ENCODE measurements at places on chromosomes 7 and 10.
A peak's percentile ranks its signal among the peaks of the same experiment; 100 is the strongest.

DNA sequence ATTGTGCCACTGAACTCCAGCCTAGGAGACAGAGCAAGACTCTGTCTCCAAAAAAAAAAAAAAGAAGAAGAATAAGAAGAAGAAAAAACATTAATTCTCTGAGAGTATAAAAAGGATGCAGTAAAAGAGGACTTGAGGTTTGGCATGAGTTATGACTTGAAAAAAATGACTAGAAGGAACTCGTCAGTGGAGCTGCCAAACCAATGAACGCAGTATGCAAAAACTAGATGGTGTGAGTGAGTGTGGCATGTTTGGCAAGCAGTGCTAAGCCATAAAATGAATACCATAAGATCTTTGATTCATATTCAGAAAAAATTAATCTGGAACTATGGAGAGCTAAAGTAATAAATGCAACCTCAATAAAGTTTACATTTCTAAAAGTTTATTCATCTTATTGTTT, 68.6 kb upstream of the MEOX2 start:
- DNase-seq: no peak

GRCh38 chr7:124843336-124843735, 77.7 kb upstream of the GPR37 start:
- DNase-seq: no peak

DNA sequence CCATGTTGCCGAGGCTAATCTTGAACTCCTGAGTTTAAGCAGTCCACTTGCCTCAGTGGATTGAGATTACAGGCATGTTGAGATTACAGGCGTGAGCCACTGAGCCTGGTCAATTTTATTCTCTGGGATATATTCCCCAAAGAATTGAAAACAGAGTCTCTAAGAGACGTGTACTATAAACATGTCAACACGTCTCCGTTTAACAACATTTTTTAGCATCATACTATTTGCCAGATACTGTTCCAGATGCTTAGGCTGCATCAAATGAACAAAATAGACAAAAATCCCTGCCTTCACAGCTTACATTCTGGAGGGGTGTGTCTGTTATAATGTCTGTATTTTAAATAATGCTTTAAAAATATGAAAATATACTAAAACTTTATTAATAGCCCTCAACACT, 54.1 kb upstream of the PRKG1 start:
- DNase-seq: no peak

DNA sequence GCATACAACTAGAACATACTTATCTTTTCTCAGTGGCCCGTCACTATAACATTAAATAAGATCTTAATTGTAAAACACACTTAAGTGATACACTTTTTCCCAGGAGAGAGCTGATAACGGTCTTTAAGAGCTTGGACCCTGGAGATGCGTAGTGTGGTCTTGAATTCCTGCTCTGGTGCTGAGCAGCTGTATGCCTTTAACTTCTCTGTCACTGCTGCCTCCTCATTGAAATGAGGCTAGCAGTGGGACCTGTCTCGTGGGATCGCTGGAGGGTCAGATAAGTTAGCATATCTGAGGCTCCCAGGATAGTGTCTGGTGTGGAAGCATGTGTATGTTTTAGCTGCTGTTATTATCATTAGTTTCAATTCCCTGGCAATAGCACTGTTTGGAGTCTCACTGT, 194.9 kb downstream of the SDK1 start:
- DNase-seq: no peak

DNA sequence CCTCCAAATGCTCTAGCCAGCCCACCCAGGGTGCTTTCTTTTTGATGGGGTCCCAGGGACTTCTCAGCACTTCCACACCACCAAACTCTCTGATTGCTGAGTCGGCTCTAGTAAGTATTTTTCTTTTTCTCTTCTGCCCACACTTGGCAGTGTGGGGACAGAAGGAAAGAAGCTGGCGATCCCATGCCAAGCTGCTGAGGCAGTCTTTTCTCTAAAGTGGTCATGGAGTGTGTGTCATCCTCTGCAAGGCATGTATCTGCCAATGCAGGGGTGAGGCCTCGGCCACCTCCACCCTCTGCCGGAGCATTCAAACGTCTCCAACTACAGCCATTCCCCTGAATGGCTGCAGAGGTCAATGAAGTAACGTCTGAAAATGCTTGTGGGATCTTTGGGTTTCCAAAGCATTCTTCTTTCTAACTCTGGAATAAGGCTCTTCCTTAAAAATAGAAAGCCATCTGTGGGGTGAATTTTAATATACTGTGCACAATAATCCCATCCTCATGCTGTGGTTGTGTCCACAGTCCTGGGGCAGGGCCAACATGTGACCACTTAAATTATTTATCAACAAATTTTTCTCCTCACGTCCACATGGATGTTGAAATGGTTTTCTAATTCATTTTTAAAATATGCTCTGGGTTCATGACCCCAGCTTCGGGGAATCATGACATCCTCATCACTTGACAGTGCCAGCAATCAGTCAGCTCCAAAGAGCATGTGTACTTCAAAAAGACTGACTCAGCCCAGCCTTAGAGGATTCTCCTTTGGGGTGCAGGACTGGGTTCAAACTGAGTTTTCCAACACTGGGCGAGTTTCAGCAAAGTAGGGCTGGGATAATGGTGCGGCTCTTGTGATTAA, 171.3 kb upstream of the ITGB1 start:
- peak; percentile 75 for DNase-seq

GRCh38 chr10:14507781-14508180, 177.1 kb upstream of the FRMD4A start:
- DNase-seq: no peak

DNA sequence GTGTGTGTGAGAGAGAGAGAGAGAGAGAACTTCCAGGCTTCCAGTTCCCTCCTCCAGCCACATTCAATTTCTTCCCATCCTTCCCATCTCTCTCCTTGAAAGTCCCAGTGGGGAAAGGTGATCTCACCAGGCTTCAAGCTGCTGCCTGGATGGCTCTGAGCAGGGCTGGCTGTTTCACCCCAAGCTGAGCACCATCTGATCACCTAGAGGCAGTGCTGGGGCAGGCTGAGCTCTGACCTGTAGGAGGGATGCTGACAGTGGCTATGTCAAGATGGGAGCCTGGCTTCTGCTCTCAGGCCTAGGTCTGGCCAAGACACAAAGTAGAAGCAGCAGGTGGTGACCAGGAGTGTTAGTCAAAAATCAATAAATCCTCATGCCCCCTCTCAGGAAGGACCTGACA, 370.8 kb downstream of the PLXNA4 start:
- DNase-seq: no peak

DNA sequence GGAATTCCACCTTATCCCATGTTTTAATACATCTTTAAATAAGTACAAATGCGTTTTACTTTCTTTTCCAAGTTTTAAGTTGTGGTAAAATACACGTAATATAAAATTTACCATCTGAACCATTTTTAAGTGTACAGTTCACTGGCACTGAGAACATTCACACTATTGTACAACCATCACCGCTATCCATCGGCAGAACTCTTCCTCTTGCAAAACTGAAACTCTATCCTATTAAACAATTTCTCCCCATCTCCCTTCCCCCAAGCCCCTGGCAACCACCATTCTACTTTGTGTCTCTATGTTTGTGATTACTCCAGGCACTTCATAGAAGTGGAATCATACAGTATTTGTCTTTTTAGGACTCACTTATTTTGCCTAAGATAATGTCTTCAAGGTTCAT, 33.8 kb downstream of the HIP1 start:
- DNase-seq: no peak

DNA sequence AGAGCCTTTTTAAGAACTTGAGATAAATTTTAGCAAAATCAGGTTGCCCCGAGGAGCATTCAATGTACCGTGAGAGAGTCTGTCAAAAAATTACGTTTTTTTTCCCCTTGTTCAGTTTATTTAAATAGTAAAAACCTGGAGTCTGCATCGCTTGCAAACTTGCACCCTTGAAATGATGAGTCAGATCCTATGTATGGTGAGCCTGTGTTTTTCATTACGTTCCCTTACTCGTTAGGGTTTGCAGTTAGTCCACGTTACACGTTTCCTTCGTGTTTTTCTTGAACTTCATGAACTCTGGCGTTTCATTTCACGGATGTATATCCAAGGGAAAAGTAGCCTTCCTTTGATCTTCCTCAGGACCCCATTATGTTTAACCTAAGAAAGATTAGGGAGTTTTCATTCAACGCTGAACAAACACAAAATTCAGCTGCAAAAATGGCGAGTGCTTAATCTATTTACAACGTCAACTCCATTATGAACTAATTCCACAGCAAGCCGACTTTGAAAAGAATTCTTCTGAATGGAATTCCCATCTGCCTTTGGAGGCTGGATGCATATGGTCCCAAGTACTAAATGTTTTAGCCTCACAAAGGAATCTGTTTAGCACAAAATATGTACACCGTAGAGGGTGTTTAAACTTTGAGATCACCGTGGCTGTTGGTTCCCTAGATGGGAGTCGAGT, 182.4 kb downstream of the MYOF start:
- peak; percentile 24 for DNase-seq

GRCh38 chr10:16271571-16271970, 165.2 kb upstream of the PTER start:
- no peak for DNase-seq

DNA sequence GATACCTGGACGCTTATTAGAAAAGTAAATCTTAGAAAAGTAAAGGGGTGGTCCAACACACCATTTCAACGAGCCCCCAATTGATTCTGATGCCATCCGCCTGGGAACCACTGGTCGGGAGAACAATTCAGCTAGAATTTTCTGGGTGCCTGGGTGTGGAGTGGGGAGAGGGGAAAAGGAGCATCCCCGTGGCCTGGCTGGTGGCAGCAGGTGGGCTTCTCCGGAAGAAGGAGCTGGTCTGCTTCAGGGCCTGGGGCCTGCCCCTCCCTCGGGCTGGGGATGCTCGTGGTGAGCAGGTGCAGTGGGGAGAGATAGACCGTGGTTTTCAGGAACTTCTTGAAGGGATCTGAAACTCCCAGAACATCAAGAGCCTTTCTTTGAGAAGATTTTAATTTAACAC, 39.9 kb upstream of the DUSP5 start:
- DNase-seq: no peak

DNA sequence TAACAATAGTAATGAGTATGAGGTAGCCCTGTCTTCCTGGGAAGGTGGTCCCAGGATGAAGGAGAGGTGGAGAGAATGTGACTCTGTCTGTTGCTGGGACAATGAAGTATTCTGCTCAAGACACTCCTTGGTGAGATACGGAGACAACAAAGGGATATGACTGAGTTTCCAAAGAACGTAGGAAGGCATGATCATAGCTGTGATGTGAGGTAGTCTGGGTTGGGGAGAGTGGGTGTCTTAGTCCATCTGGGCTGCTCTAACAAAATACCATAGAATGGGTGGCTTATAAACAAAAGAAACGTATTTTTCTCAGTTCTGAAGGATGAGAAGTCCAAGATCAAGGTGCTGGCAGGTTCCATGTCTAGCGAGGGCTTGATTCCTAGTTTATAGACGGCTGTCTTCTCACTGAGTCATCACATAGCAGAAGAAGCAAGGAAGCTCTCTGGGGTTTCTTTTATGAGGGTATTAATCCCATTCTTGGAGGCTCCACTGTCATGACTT, 84.9 kb upstream of the RHOBTB1 start:
- DNase-seq: no peak

DNA sequence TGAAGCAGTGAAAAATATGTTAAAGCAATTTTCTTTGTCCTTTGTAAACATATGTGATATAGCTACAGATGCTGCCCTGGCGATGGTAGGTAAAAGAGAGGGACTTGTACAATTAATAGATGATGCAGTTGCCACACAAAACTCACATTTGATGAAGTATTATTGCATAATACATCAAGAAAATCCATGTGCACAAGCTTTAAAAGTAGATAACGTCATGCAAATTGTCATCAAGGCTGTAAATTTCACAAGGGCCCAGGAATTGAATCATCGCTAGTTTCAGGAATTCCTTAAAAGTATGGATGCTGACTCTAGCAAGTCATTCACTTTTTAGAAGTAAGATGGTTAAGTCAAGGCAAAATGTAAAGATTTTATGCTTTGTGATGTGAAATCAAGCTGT, 10.0 kb downstream of the CYP3A5 start:
- no peak for DNase-seq

DNA sequence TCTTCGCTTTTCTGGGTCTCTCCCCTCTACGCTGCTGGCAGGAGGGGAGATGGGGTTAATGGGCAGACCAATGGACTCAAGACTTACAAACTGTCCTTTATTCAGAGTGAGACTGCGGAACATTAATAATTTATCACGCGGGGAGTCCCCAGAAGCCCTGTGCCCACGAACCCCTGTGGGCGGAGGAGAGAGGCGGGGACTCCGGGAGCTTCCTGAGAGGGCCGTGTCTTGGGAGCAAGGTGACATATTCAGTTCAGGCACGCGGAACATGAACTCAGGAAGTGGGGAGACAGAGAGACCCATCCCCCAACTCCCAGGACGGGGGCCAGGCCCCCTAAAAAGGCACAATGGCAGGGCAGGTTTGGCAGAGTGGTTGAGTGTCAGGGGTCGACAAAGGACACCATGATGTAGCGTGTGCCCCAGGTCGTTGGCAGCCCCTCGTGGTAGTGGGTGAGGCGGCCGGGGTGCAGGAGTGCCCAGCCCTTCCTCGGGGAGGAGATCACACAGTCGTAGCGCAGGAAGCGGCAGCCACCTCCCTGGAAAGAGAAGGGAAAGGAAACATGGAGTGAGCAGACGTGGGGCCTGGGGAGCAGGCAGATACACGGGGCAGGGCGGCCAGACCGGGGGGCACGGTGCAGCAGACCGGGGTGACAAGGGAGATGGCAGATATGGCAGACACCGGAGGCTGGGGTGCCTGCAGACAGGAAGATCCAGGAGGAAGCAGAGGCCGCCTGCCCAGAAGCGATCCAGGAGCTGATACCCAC, 5.2 kb upstream of the MOGAT3 start:
- no peak for DNase-seq

DNA sequence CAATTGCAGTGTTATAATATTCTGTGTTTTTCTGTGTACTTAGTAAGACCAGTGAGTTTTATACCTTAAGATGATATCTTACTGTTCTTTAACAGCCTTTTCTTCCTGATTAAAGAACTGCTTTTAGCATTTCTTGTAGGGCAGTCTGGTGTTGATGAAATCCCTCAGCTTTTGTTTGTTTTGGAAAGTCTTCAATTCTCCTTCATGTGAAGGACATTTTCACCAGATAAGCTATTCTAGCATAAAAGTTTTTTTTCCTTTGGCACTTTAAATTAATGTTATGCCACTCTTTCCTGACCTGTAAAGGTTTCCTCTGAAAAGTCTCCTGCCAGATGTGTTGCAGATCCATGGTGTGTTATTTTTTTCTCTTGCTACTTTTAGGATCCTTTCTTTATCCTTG, 1059.8 kb downstream of the LRMDA start:
- DNase-seq: peak; percentile 2

DNA sequence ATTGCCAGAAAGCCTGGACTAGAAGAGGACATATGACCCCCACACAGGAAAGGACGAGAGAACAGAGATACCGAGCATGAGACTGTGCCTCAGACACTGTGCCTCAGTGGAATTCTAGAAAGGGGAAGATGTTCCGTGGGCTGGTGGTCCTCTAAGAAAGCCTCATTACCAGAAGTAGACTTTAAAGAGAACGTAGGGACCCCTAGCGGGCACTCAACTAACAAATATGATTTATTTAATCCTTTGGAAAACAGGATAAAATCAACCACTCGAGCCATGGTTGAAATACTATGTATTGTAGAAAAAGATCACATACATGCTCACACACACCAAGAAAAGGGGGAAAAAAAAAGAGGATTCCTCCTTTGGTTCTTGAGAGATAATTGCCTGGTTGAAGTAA, 701.2 kb upstream of the SORCS1 start:
- no peak for DNase-seq

GRCh38 chr7:44382459-44383265, 57.3 kb upstream of the CAMK2B start:
- no peak for DNase-seq

Data from fibroblast of the conjunctiva (primary cell).